ENCODE measurements at places on chromosomes 3 and 15.

GRCh38 chr3:29430558-29430971 is 149.7 kb downstream of the RBMS3 start:
- DNase-seq, result no peak

GRCh38 chr3:126104028-126104635 is 20.2 kb upstream of the SLC41A3 start:
- DNase-seq, result no peak

DNA sequence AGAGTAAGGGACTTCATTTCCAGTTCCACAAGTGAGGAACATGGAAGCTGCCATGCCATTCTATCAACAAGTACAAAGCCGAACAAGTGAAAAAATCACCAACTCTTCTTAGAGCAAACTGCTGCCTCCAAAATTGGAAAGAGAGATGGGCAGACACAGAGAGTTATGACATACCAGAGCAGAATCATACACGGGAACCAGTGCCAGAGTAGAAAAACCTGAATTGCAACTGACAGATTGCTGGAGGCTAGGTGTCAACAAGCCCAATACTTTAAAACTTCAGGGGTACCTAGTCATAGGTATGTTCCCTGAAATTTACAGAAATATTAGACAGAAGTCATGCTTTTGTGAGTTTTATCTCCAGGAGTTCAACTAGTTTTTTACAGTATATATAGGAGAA is 62.0 kb downstream of the TTBK2 start:
- no peak for DNase-seq

DNA sequence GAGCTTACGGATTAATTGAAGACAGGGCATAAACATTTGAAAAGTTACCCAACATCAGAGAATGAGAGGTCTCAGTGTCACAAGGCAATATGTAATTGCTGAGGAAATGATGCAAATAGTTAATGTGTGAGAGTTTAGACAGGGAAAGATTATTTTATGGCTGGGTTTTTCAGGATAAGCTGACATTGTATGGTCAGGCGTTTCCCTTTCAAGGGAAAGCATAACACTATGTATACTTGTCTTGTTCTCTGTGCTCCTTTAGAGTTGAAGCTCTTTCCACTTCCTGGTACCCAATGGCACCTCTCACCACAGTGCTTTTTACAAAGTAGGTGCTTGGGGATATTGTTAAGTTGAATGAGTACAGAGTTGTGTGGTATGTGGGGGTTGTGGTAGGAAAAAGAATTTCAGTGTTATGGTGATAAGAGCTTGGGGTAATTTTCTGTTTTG is 19.9 kb downstream of the IQGAP1 start:
- DNase-seq, result no peak

GRCh38 chr3:7607676-7608075 is 746.8 kb downstream of the GRM7 start:
- no peak for DNase-seq

- no peak for DNase-seq
These were observed 252.2 kb downstream of the FAM43A start for GRCh38 chr3:194937882-194938321.

DNA sequence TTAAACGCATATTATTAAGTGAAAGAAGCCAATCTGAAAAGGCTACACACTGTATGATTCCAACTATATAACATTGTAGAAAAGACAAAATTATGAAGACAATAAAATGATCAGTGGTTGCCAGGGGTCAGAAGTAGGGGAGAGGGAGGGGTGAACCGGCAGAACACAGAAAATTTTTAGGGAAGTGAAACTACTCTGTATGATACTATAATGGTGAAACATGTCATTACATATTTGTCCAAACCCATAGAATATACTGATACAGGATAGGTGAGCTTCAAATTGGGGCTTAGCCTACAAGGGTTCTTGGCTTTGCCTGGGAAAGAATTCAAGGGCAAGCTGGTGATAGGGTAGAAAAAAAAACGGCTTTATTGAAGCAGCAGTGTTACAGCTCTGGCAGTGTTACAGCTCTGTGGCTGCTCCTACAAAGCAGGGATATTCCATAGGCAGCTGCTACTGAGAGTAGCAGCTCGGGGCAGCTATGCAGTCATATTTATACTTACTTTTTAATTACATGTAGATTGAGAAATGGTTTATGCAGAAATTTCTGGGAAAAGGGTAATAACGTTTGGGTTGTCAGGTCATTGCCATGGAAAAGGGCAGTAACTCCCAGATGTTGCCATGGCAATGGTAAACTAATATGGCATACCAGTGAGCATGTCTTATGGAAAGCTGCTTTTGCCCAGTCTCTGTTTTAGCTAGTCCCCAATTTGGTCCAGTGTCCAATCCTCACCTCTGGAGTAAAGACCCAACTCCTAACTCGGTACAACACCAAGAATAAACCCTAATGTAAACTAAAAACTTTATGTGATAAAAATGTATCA is 125.1 kb upstream of the SLC25A36 start:
- peak; percentile 6 for DNase-seq

GRCh38 chr3:98027085-98027446 is 8.0 kb downstream of the GABRR3 start:
- no peak for DNase-seq

DNA sequence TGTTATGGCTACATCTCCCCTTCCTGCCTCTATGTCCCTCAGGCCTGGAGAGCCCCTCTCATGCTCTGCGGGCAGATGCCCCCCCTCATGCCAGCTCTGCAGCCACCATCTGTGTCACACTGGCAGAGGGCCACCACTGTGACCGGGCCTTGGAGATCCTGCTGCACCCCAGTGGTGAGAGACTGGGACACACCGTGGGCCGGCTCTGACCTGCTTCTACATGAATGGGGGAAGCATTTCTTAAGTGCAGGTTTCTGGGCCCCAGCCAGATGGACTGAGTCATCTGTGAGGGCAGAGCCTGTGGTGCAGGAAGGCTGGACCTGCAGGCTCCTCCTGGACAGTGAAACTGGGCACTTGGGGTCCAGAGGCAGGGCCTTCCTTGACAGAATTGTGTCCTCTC is 4.8 kb downstream of the VWA5B2 start:
- no peak for DNase-seq

GRCh38 chr3:97269202-97269601 is 454.8 kb downstream of the EPHA6 start:
- no peak for DNase-seq

GRCh38 chr3:178318941-178319816 is 217.1 kb upstream of the KCNMB2 start:
- no peak for DNase-seq

GRCh38 chr3:137047240-137047639 is 89.5 kb downstream of the IL20RB start:
- DNase-seq, result no peak

DNA sequence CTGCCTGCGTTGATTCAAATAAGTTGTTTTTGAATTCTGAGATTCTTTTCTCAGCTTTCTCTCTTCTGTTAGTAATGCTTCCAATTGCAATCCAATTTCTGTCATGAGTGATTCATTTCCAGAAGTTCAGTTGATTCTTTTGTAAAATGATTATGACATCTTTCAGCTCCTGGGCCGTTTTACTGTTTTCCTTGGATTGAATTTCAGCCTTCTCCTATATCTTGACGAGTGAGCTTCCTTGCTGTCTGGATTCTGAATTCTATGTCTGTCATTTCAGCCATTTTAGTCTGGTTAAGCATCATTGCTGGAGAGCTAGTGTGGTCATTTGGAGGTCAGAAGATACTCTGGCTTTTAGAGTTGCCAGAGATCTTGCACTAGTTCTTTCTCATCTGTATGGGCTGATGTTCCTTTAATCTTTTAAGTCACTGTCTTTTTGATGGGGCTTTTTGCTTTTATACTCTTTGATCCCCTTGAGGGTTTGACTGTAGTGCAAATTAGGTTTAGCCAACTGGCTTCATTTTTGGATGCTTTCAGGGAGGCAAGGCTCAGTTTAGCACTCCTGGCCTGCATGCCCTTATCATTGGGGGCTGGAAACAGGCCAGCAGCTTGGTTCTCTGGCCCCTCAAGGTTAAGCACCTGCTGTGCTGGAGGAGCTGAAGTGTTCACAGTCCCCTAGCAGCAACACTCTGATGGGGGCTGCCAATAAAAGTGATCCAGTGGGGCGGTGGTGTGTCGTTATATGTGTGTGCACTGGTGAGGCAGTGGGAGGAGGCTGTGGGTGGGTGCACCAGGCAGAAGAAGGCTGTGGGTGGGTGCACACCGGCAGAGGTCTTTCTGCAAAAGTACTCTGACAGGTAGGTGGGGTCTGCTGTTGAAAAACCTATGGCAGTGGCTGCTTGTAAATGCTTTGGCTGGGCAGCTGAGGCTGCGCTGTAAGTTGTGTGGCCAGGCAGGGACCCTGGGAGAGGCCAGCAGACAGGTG is 51.2 kb downstream of the MCTP2 start:
- DNase-seq, result no peak

DNA sequence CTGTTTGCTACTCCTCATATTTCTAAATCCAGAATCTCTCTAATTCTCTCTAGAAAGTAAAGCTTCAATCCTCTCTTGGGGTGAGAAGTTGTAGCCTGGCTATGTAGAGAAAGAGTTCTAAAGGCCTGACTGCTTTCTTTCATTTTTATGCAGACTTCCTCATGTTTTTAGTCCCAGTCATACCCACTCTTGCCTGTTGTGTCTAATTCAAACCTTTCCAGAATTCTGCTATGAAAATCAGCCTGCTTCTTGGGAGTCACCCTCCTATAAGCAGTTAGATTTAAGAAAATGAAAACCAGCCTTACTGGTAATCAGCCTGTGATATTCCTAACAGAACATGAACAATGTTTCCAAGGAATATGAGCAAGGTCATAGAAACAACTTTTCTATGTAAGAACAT is 14.8 kb upstream of the ZNF639 start:
- no peak for DNase-seq

GRCh38 chr3:35664460-35664919 is 25.2 kb downstream of the ARPP21 start:
- DNase-seq, result no peak

GRCh38 chr3:73685061-73685460 is 60.3 kb upstream of the PDZRN3 start:
- DNase-seq, result no peak

GRCh38 chr3:117630469-117630868 is 920.9 kb downstream of the TUSC7 start:
- DNase-seq, result no peak

- no peak for DNase-seq
These were observed 15.9 kb downstream of the PARL start for GRCh38 chr3:183868796-183869195.

DNA sequence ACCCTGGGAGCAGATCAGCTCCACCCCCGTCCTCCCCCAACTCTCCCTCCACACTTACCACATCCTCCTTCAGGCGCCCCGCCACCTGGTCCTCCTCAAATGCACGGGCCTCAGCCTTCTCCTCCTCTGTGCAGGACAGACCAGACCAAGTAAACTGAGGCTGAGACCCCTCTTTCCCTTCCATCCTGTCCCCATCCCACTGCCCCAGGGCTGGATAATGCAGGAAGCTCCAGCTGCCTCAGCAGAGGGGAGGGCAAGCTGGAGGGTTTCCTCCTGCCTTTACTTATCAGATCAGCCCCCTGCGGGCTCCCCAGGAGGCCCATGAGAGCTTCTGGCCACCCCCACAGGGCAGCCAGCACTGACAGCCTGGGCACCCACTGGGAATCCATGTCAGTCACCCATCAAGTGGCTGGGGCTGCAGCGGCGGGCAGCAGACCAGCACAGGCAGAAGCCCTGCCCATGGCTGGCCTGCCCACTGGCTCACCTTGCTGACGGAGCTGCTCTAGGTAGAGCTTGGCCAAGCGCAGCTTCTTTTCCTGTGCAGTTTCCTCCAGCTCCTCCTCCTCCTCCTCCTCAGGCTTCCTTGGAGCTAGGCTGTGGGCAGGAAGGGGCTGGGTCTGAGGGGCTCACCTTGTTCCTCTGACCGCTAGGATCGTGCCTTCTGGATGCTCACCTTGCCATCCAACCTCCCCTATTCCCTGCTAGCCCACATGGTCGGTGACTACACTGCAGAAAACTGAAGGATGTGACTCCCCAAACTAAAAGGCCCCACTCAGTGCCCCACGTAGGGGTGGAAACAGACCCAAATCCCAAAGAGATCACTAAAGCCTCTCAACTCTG is 3.9 kb downstream of the RRP9 start:
- no peak for DNase-seq

- DNase-seq, result no peak
These were observed 19.9 kb upstream of the RPL29 start for GRCh38 chr3:52015438-52016228.

DNA sequence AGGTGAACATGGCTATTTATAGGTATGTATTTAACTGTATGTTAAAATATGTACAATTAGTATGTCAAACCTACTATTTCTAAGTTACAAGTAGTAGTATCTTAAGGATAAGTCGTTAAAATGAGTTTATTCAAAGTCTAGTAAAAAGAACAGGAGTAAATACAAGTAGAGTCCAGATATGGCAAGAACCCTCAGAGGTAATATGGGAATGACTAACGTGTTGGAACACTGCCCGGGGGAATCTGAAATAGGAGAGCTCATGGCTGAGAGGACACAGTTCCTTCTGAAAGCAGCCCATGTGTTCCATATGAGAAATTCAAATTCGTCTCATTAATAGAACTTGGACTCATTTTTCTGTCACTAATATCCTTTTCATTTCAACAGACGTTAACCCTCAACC is 158.8 kb downstream of the CLSTN2 start:
- DNase-seq, result no peak

DNA sequence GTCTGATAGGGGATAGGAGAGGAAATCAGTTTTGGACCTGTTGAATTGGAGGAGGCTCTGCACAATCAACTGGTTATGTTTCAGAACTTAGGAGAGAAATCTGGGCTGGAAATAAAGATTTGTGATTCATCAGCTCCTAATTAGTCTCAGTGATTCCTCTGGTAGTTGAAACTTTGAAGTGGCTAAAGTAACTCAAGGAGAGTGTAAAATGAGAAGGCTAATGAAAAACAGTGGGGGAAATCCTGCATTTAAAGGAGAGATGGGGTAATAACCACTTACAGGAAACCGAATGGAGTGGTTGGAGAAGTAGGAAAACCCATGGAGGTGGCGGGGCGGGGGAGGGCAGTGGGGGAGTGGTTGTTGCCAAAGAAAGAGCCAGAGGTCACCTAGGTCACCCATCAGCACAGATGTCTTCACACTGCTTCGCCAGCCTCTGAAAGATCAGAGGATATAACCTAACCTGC is 32.6 kb downstream of the MAP2K5 start:
- no peak for DNase-seq

- no peak for DNase-seq
These were observed 36.4 kb upstream of the FSTL1 start for GRCh38 chr3:120487191-120487650.

GRCh38 chr3:20230954-20231353 is 44.9 kb upstream of the SGO1 start:
- no peak for DNase-seq

- DNase-seq, result no peak
These were observed 198.5 kb downstream of the CDIN1 start for GRCh38 chr15:36777926-36778325.

- DNase-seq, result no peak
These were observed 46.6 kb downstream of the SPRED1 start for GRCh38 chr15:38299216-38299615.

- DNase-seq, result no peak
These were observed 546.0 kb upstream of the CFAP20DC start for GRCh38 chr3:59595830-59596229.

DNA sequence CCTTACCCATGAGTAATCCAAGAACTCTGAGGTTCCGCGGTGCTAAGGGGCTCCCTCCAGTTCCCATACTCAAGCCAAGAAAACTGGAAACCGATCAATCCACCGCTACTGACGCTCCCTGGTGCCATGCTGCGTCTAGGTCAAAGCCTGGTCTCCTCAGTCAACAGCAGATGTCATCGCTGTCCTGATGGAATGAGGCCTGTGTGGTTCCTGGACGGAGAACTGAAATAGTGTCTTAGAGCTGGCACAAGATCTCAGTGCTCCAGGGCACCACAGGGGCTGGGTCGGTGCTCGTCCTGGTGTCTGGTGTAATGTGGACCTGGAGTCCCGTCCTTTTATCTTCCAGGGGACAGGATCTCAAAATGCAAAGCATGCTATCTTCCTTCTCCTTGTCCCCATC is 373.9 kb upstream of the CFAP20DC start:
- DNase-seq, result no peak

Data from GM19239 (cell line).